ENCODE measurements at places on chromosomes 1 and 21.

DNA sequence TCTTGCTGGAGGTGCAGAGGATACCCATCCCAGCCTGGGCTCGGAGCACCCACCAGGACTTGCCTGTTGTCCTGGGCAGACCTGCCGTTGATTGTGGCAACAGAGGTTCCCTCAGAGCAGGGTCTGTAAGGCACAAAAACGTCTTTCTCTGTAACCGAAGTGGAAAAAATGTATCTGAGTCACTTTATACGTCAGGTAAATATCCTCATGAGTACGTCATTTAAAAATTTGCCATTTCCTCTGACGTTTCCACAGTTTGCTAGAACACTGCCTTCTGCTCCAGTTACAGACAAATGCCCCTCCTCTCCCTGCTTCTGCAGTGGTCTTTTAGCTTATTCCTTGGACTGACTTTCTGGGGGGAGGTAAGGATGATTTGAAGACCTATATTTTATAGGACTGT lies 326.8 kb downstream of the HHAT start:
- no peak for DNase-seq

- DNase-seq = no peak
Measured at GRCh38 chr1:236465959-236466303, 57.9 kb upstream of the LGALS8 start.

DNA sequence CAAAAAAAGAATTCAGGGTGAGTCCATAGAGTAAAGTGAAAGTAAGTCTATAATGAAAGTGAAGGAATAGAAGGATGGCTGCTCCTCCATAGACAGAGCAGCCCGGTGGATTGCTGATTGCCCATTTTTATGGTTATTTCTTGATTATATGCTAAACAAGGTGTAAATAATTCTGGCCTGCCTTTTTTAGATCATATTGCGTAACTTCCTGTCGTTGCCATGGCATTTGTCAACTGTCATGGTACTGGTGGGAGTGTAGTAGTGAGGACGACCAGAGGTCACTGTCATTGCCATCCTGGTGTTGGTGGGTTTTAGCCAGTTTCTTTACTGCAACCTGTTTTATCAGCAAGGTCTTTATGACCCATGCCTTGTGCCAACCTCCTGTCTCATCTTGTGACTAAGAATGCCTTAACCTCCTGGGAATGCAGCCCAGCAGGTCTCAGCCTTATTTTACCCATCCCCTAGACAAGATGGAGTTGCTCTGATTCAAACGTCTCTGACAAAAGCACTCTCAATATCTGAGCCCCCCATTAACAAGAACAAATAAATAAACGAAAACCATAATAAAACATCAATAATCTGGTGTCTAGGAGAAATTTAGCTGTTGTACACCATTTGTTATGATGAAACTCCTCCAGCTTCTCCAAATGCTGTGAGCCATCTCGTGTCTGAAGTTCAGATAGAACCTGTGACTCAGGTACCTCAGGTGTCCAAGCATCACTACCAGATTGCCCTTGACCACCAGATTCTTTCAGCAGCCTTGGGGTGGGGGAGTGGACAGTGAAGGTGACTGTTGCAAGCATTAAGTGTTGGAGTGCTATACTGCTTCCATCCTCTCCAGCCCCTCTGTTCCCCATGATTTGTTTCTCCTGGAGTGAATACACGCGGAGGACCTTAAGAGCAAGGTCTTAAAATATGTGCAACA lies 36.0 kb downstream of the EBNA1BP2 start:
- no peak for DNase-seq

DNA sequence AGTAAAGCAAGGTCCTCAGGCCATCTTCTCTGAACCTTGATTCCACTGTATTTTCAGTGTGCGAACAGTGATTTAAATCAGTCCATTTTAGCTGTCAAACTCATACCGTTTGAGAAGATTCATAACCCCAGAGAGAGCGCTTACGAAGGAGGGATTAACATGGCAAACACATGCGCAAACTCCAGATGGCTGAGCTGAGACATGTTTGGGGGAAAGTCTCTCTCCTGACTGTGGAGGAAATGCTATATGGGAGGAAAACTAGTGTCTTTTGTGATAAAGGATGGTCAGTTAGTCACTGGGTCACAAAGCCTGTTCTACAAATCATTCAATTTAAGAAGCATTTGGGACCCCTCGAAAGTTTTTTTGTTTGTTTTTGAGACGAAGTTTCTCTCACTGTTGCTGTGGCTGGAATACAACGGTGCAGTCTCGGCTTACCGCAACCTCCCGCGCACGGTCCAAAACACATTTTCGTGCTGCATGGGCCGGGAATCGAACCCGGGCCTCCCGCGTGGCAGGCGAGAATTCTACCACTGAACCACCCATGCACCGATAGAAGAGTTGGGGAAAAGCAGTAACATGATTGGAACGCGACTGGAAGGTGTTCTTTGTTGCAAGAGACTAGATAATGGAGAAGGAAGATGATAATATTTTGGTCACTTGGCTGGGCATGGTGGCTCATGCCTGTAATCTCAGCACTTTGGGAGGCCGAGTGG lies 58.4 kb upstream of the CXADR start:
- DNase-seq = peak; percentile 37

GRCh38 chr1:78814176-78814575 lies 164.5 kb downstream of the IFI44 start:
- no peak for DNase-seq

DNA sequence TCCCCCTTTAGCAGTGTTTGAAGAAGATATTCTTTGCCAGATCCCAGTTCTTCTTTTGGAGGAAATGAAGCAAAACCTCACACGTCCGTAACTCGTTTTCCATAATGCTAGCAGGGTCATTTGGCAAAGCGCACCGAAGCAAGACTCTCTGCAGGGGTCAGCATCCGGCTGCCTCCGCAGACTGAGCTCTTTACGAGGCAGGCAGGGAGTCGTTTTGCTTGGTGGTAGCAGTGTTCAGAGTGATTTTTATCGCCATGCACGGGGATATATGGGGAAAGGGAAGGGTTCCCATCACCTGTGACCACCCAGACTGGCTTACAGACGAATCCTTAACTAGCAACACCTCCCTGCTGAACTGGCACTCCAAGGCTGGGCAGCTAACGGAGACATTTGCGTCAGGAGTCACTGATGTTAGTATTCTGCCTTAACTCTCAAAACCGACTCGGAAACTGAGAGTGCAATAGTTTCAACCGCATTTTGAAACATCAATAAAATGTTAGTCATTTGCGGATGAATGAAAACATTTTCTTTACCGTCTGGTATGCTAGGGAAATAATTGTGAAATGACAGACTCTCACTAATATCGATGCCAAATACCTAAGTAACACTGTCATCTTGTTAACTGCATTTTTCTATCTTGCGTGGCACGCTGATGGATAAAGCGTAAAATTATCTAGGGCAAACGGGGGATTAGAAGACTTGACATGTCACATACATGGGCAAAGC lies 2.2 kb upstream of the NEGR1 start:
- peak; percentile 72 for DNase-seq

GRCh38 chr1:52632732-52633290 lies at the start of gene SHISAL2A:
Gene SHISAL2A (plus strand): TSS chr1:52633168. CDS start chr1:52633494, 326 bp downstream.
- no peak for DNase-seq

- no peak for DNase-seq
Measured at GRCh38 chr1:97781762-97782337, 139.0 kb downstream of the DPYD start.

DNA sequence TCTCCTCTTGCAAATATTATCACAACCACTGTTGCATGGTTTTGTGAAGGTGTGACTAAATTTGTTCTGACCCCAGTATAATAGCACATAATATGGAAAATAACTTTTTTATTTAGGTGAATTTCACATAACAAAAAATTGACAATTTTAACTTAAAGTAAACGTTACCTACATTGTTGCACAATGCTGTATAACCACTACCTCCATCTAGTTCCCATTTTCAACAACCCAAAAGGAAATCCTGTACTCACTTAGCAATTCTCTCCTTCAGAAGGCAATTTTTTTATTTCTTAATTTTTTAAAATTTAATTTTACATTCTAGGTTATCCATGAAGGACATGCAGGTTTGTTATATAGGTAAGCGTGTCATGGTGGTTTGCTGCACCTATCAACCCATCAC lies 95.2 kb downstream of the KCNJ6 start:
- DNase-seq = no peak

- DNase-seq = no peak
Measured at GRCh38 chr1:234845836-234846235, 235.9 kb upstream of the IRF2BP2 start.

DNA sequence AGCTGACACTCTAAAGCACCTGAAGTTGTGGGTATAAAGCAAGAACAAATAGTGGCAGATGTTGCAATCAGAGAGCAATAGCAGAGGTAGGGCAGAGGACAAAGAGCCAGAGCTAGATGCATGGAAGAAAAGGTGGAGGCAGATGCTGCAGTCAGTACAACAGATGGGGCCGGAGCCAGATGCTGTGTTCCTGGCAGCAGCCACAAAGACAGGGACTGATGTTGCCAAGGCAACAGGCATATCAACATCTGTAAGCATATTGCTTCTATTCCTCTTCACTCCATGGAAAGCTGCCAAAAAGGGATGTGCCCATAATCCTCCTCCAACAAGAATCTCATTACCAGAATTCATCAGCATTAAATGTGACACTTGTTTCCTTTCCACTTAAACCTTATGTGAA lies 108.0 kb downstream of the TNNI3K start:
- DNase-seq = no peak

GRCh38 chr1:54953846-54954245 lies 26.6 kb upstream of the TMEM61 start:
- DNase-seq = no peak

GRCh38 chr1:112888630-112889029 lies 67.4 kb downstream of the SLC16A1 start:
- DNase-seq = no peak

DNA sequence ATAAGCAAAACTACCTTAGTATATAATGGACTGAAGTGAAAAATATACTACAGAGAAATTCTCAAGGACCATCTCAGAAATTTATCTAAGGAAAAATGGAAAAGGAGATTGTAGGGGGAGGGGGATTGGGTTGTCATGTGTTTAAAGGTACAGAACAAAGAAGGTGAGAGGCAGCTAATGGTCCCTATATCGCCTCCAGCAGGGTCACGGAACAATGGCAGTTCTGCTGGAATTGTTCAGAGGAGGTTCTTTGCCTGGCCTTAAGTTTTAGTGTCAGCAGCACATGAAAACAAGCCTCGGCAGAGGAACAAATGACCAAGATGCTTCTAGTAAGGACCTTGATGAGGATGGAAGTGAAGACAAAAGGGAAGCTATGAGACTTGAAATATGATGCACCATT lies 42.0 kb upstream of the RGS2 start:
- DNase-seq = no peak

DNA sequence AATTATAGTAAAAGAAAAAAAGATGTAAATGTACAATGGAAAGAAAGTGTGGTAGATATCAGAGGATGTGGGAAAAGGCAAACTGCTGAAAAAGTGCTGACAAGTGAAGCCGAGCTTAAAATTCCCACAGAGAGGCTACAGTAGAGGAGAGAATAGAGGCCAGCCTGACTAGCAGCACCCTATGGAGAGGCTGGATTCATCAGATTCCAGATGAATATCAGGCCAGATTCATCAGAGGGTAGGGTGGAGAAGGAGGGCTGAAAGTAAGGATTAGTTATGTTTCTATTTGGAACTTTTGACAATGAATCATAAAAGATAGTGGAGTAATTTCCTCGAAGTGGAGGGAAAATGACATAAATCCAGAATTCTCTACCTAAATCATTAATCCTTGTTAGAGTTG lies 60.4 kb upstream of the NEK7 start:
- peak; percentile 52 for DNase-seq

DNA sequence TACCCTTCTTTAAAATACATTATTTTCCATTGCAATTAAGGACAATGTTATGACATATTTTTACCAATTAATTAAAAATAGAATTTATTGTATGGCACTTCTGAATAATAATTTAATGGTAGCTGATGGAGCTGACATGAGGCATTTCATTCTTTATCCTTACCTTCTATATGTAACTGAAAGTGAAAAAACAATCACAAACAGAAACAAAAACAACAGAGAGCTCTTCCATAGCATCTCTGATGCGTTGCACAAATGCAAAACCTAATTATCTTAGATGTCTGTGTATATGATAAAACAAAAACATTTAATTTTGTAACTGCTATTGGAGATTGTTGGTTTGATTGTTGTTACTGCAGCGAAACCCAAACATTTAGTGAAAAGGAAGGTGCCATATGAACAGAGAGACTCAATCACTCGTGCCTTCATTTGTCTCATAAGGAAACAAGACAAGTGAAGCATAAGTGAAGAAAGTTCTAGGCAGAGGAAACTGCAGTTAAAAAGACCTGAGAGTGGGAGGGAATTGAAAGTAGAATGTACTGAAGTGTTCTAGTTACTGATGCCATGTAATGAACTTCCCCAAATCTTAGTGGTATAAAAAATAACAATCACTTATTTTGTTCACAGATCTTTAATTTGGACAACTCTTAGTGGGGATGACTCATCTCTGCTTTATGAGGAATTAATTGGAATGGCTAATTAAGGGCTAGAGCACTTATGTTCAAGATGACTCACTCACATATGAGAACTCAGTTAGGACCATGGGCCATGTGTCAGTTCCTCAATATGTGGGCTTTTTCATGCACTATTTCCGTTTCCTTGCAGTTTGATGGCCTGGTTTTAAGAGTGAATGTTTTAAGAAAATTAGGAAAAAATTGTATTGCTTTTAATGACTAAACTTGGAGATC lies 245.0 kb upstream of the OLFM3 start:
- no peak for DNase-seq

DNA sequence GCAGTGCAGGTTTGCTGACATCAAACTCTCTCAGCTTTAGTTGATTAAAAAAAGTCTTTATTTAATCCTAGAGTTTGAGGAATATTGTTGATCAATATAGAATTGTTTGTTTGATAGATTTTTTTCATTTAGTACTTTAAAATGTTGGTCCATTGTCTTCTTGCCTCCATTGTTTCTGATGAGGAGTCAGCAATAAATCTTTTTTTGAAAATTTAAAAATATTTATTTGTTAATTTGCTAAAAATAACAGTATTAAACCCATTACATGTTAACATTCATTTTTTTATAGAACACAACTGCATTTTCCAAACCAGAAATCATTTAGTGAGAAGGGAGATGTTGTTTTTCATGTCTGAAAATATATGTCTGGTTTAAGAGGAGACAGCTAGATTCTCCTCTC lies 173.8 kb upstream of the USP24 start:
- DNase-seq = no peak

- peak; percentile 29 for DNase-seq
Measured at GRCh38 chr1:210883821-210884220, 250.1 kb downstream of the KCNH1 start.

- DNase-seq = no peak
Measured at GRCh38 chr1:197510691-197511378, 242.8 kb downstream of the CRB1 start.

GRCh38 chr1:14791654-14792053 lies 193.2 kb downstream of the KAZN start:
- DNase-seq = no peak

GRCh38 chr1:162292422-162292849 lies 84.2 kb downstream of the SPATA46 start:
- DNase-seq = no peak

GRCh38 chr1:210291786-210292230 lies 36.9 kb upstream of the HHAT start:
- no peak for DNase-seq

Measured in astrocyte of the cerebellum (primary cell).